ENCODE measurements at places on chromosomes 5 and 9.

DNA sequence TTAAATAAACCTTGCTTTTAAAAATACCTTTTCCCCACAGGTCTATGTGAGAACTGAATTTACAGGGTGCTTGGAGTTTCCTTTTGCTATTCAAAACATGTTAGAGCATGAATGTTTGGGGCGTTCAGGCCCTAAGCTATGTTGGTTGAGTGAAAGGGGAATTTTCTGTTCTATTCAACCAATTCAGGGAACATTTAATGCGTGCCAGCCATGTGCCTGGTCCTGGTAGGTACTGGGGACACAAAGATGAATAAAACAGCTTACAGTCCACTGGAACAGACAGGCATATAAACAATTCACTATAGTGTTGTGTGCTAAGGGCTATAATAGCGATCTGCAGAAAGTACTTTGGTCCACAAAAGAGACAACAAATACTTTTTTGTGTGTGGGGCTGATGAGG lies 108.5 kb downstream of the ZSWIM6 start:
- no peak for DNase-seq

DNA sequence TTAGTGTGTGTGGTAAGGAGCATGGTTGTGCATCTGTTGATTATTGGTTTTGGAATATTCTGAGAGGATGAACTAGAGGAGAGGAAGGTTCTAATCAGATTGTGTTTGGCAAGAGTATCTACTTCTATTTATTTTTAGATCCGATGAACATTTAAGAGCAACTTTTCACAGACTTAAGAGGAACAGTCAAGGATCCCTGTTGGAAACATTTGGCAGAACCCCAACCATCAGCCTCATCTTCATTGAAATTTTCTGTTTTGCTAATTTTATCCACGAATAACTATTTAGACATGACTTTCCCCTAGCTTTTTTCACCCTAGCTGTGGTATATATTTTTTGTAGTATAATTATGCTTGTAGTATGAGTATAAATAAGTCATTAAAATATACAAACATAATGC lies 868.5 kb downstream of the MAT2B start:
- no peak for DNase-seq

DNA sequence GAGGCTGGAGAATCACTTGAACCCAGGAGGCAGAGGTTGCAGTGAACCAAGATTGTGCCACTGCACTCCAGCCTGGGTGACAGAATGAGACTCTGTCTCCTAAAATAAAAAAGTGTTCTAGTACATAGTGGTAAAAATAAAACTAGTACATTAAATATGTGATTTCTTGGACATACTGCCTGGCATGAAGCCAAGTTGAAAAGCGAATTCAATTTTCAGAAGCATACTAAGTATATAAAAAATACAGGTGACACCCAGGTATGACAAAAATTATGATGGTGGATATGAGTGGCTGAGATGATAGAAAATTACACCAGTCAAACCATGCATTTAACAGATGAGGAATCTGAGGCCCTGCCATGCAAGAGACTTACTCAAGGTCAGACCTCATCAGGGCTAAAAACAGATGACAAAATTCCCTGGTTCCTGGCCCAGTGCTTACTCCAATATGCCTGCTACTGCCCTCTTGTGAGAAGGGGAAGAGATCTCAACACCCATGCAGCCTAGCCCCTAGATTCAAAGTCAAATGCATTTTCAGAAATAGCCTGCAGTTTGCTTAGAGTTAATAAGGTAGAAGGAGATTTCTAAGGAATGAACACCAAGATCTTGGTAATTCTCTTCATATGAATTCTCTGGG lies 46.6 kb upstream of the GNPDA1 start:
- DNase-seq: no peak

DNA sequence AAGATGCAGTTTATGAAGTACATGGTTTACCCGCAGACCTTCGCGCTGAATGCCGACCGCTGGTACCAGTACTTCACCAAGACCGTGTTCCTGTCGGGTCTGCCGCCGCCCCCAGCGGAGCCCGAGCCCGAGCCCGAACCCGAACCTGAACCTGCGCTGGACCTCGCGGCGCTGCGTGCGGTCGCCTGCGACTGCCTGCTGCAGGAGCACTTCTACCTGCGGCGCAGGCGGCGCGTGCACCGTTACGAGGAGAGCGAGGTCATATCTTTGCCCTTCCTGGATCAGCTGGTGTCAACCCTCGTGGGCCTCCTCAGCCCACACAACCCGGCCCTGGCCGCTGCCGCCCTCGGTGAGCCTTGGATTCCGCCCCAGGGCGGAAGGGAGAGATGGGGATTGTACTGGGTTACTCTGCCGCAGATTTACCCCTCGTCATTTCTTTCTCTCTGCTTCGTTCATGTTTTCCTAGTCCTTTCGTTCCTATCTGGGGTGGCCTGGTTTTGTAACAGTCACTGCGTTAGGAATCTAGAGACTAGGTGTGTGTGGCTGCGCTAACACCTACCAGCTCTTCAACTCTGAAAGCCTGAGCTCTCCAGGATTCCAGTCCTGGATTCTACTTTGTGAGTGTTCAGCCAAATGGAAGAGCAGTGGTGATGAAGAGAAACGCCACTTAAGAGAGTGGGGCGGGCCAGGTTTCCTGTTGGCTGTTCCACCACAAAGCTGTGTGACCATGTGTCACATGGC lies 638 bp downstream of the MRPS30 start:
- peak; percentile 47 for DNase-seq

Data from NCI-H446 treated with DMSO at 0.1 percent for 48 hours (cell line).